ENCODE measurements at places on chromosomes 7 and 10. TPM values are rescaled to one million over a fixed set of nuclear protein-coding genes. Genes with fewer than 3 reads are reported as not detected.
A peak's percentile ranks its signal among the peaks of the same experiment; 100 is the strongest.

GRCh38 chr7:158063850-158064610, 523.6 kb downstream of the PTPRN2 start:
- H3K36me3 ChIP-seq, result no peaks in the 10 kb centered on the region
- H3K4me3 ChIP-seq, result no peak overlapping the region
- DNase-seq, result no peak
- no peak overlapping the region for H3K27ac ChIP-seq
- H3K4me1 ChIP-seq, result no peaks in the 10 kb centered on the region
- H3K27me3 ChIP-seq, result no peaks in the 10 kb centered on the region

SHH gene
- total RNA-seq, result 9.6 TPM

GRCh38 chr7:130299866-130300265, 6.9 kb downstream of the CPA4 start:
- no peaks in the 10 kb centered on the region for H3K4me1 ChIP-seq

- H3K36me3 ChIP-seq, result no peaks in the 10 kb centered on the region
- H3K27me3 ChIP-seq, result no peaks in the 10 kb centered on the region
- H3K4me3 ChIP-seq, result no peak overlapping the region
- no peak overlapping the region for H3K27ac ChIP-seq
Measured at GRCh38 chr7:117962366-117962994, 89.2 kb upstream of the CTTNBP2 start.

UNCX gene
- not detected for total RNA-seq

TES gene
- 72.3 TPM for total RNA-seq

DNA sequence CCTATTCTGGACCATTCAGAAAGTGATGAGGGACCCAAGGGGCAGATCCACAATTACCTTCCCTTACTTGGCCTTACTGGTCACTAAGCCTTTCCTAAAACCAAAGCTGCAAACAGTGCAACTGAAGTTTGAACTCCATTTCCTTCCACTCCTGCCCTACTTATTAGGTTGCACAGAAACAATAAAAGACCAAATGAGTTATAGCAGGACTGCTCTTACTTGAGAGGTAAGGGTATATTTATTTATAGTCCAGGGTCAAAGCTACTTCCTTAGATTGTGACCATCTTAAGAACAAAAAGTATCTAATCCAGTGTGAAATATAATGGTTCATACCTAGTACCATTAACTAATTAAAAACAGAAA, 27.0 kb downstream of the CDK6 start:
- DNase-seq, result no peak
- peak overlapping the region; percentile 73 for H3K27ac ChIP-seq
- no peak overlapping the region for H3K4me3 ChIP-seq
- peaks cover 18% of the 10 kb centered on the region for H3K4me1 ChIP-seq

DNA sequence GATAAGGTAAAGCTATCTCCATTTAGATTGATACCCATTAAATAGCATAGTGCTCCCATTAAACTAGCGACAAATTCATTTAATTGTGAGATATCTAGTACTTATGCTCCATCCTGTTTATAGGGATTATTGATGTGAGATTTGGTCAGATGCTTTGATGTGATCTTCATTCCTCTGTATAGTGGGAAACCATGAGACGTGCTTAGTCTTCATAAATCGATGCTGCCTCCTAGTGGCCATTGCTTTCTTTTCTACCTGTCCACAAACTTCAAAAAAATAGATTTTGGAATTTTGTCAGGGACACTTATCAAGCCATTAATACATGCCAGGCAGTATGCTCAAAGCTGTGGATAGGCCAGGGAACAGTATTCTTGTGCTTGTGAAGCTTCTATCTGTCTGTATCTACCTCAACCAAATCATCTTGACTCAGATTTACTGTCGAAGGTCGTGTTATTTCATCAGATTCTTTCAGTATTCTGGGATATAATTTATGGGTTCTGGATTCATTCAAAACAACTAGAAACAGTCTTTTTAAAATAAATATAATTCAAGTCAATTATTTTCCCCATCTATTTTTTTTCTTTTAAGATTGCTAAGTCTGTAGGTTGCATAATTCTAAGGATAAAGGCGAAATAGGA, 12.0 kb downstream of the LSM8 start:
- DNase-seq, result no peak
- peaks cover 29% of the 10 kb centered on the region for H3K36me3 ChIP-seq
- no peak overlapping the region for H3K4me3 ChIP-seq
- H3K27me3 ChIP-seq, result no peaks in the 10 kb centered on the region

GPR15LG gene
- not detected for total RNA-seq

NODAL gene
- not detected for total RNA-seq

GRCh38 chr7:6271060-6271658, 1.3 kb downstream of the CYTH3 start:
- H3K27me3 ChIP-seq, result no peaks in the 10 kb centered on the region
- peak; percentile 72 for DNase-seq

DNA sequence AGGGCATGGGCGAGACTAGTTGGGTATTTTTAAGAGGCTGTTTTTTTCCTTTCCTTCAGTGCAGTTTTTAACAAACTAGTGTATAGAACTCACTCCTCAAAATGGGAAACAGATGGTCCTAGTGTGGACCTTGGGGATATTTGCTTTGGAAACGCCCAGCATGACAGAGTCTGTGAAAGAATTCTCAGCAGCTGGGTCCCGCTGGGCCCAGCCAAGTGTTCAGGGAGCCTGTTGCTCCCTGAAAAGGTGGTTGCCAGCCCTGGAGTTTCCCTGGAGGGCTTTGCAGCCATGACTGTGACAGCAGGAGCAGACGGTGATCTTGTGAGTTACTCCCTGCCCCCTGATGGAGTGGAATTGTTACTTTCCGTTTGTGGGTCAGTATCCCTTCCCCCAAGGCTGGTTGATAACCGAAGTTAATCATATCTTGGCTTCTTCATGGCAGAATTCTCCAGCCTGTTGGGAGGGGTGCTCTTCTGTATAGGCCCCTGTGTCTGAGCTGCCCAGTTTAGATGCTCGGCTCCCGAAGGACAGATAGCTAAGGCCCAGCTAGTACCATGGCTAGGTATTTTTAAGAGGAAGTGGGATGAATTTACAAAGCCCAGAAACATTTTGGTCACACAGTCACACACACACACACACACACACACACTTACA, 278.6 kb upstream of the HABP2 start:
- no peak overlapping the region for H3K4me3 ChIP-seq
- H3K27me3 ChIP-seq, result no peaks in the 10 kb centered on the region
- H3K4me1 ChIP-seq, result peaks cover 15% of the 10 kb centered on the region
- no peak for DNase-seq

GRCh38 chr7:113819474-113819873, 99.3 kb downstream of the PPP1R3A start:
- no peaks in the 10 kb centered on the region for H3K27me3 ChIP-seq
- H3K4me3 ChIP-seq, result no peak overlapping the region
- H3K4me1 ChIP-seq, result no peaks in the 10 kb centered on the region
- no peak for DNase-seq
- no peak overlapping the region for H3K27ac ChIP-seq
- H3K36me3 ChIP-seq, result no peaks in the 10 kb centered on the region

- DNase-seq, result no peak
- H3K36me3 ChIP-seq, result no peaks in the 10 kb centered on the region
- peaks cover 8% of the 10 kb centered on the region for H3K4me1 ChIP-seq
- H3K27ac ChIP-seq, result no peak overlapping the region
Measured at GRCh38 chr7:24943096-24943948, 36.7 kb downstream of the OSBPL3 start.

DNA sequence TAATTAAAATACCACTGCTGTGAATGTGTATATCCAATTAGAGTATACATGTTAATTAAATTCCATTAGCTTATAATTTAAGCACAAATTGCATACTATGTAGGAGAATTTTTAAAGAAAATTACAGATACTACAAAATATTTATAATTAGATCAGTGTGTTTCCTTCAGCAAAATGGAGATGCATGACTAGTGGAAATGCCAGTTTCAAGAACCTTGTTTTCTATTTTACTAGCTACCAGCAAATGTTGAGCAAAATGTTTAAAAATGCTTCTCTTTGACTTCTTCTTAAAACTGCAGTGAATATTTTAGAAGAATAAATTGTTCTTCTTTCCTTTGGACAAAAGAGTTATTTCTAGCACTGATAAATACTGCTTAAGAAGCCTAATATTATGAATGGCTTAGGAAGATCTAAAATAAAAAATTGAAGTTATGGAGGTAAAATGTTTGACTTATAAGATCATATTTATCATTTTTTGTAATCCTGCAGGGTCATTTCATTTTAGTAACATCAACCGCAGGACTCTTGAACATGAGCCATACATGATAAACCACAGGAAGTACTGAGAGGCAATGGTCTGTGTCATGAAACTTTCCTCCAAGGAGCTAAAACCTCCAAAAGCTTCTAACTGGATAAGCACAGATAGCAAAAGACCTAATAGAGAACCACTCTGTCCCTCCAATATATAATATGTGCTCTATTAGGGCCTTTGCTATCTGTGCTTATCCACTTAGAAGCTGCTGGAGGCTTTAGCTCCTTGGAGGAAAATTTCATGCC, 1066.0 kb upstream of the CELF2 start:
- H3K27ac ChIP-seq, result no peak overlapping the region
- H3K4me1 ChIP-seq, result no peaks in the 10 kb centered on the region
- no peak for DNase-seq
- H3K4me3 ChIP-seq, result no peak overlapping the region
- H3K27me3 ChIP-seq, result no peaks in the 10 kb centered on the region

PAX4 gene
- total RNA-seq, result not detected

CDH23 gene
- total RNA-seq, result 12.6 TPM

DNA sequence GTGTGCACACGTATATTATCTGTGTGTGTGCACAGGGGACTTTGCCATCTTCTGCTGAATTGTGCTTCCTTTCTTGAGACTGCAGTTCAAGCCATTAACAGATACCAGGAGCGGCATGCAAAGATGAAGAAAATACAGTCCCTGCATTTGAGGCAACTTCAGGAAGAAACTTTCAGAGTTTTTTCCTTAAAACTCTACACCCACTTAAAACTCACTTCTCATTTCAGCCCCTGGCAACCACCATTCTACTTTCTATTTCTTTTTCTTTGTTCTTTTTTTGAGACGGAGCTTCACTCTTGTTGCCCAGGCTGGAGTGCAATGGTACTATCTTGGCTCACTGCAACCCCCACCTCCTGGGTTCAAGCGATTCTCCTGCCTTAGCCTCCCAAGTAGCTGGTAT, 448.9 kb upstream of the ZMIZ1 start:
- no peak overlapping the region for H3K4me3 ChIP-seq
- H3K36me3 ChIP-seq, result no peaks in the 10 kb centered on the region
- DNase-seq, result no peak
- no peak overlapping the region for H3K27ac ChIP-seq

TRIL gene
- 5.2 TPM for total RNA-seq

DNA sequence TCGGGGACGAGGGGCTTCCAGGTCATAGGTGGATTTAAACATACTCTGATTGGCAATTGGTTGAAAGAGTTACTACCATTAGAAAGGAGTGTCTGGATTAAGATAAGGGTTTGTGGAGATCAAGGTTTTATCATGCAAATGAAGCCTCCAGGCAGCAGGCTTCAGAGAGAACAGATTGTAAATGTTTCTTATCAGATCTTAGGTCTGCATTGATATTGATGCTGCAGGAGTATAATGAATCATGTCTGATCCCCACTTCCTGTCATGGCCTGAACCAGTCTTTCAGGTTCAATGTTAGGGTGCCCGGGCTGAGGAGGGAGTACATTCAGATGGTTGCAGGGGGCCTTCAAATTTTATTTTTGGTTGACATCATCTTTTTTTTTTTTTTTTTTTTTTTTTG, 51.4 kb downstream of the SH3PXD2A start:
- no peak overlapping the region for H3K27ac ChIP-seq
- H3K36me3 ChIP-seq, result peaks cover 7% of the 10 kb centered on the region
- H3K4me1 ChIP-seq, result no peaks in the 10 kb centered on the region
- DNase-seq, result no peak
- no peak overlapping the region for H3K4me3 ChIP-seq

DNA sequence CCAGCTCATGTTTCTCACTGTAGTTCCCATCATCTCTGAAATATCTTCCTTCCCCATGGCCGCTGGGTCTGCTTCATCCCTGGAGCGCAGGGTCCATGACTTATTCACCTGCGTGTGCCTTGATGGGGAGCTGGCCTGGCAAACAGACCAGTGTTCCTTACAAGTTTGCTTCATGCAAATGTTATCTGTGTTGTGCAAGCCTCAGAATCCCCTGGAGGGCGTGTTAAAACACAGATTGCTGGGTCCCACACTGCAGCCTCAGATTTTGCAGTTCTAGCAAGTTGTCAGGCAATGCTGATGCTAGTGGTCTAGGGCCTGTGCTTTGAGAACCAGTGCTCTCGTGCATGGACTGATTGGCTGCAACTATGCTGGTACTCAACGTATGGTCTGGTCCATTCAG, 7.2 kb upstream of the DMBT1 start:
- no peaks in the 10 kb centered on the region for H3K27me3 ChIP-seq
- H3K4me1 ChIP-seq, result peaks cover 16% of the 10 kb centered on the region

- DNase-seq, result peak; percentile 94
- H3K4me3 ChIP-seq, result peak within 1 kb of the TSS; percentile 54
- H3K27ac ChIP-seq, result peak within 1 kb of the TSS; percentile 84
Measured at GRCh38 chr7:88306590-88307048, at the start of gene STEAP4. Gene STEAP4, minus strand, starts transcription at chr7:88306894. Its CDS starts 22,625 bp downstream, at chr7:88284269.

PODXL gene
- total RNA-seq, result 82.8 TPM

HSPA12A gene
- total RNA-seq, result 4.6 TPM

GRCh38 chr7:140402178-140402835, 1.6 kb upstream of the RAB19 start:
- H3K27me3 ChIP-seq, result no peaks in the 10 kb centered on the region
- H3K4me1 ChIP-seq, result peaks cover 6% of the 10 kb centered on the region
- H3K27ac ChIP-seq, result no peak overlapping the region
- H3K36me3 ChIP-seq, result no peaks in the 10 kb centered on the region

DNA sequence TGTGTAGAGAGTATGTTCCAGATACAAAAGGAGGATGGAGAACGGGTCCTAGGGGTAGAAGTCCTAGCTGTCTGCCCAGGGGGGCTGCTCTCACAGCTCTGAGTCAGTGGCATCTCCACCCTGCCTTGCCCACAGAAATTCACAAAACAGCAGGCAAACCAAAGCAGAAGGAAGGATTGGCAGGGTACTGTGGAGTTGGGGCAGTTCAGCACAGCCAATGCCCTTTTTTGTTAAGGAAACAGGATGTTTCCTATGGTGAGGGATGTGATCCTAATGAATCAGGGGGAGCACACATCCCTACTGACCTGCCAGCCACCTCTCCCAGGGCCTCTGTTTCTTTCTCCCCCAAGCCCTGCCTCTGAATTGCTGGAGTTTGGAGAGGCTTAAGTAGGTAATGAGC, 457.6 kb downstream of the PLXNA4 start:
- no peak overlapping the region for H3K27ac ChIP-seq
- no peaks in the 10 kb centered on the region for H3K36me3 ChIP-seq
- no peaks in the 10 kb centered on the region for H3K4me1 ChIP-seq
- DNase-seq, result no peak
- no peak overlapping the region for H3K4me3 ChIP-seq

TMEM236 gene
- total RNA-seq, result 1.8 TPM

DNA sequence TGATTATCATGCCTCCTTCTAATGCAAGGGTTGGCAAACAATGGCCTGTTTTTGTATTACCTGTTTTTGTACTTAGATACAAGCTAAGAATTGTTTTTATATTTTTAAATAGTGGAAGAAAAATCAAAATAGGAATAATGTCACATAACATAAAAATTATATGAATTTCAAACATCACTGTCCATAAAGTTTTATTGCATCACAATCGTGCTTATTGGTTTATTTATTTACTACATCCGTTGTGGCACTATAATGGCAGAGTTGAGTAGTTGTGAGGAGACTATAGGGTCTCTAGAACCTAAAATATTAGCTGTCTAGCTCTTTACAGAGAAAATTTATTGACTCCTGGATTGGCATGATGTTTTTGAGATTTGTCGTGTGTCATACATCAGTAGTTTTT, 4.1 kb downstream of the KIF20B start:
- H3K27ac ChIP-seq, result no peak overlapping the region
- no peak for DNase-seq
- H3K27me3 ChIP-seq, result no peaks in the 10 kb centered on the region
- no peak overlapping the region for H3K4me3 ChIP-seq
- no peaks in the 10 kb centered on the region for H3K36me3 ChIP-seq

CALML5 gene
- total RNA-seq, result not detected

SAMD9 gene
- 11.5 TPM for total RNA-seq

All from upper lobe of left lung (tissue), 6 donors.